ENCODE measurements at places on chromosomes 6 and 20.
A peak's percentile ranks its signal among the peaks of the same experiment; 100 is the strongest.

GRCh38 chr6:37106982-37107491 is 62.9 kb upstream of the PIM1 start:
- DNase-seq, result no peak

GRCh38 chr6:13614126-13614925 is 809 bp upstream of the NOL7 start:
- peak; percentile 13 for DNase-seq

DNA sequence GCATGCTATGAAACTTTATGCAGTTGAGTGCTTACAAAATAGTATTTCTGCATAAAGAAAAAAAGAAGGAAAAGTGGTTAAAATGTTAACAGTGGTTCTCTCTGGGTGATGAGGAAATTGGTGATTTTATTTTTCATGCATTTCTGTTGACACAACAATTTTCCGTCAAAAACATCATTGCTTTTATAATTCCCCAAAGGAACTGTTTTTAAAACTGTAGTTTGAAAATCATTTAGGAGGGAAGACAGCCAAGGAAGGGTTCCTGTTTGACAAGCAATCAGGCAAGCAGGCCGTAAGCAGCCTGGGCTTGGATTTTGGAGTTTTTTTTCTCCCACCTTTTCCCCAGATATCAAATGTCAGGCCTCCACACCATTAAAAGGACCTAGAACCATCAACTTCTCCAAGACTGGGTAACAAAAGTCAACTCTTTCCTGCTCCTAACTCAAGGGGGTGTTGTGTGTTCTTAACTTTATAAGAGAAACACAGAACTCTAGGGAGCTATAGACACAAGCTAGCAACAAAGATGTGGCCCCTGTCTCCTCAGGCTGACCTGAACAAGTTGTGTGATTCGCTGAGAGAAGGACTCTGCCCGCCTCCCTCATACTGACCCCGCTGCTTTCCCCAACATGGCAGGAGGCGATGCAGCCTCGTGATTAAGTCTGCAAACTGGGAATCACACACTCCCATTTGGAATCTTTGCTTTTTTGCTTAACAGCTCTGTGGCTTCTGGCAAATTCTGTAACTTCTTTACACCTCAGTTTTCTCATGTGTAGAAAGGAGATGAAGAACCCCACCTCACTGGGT is 146.6 kb downstream of the BCAS1 start:
- no peak for DNase-seq

DNA sequence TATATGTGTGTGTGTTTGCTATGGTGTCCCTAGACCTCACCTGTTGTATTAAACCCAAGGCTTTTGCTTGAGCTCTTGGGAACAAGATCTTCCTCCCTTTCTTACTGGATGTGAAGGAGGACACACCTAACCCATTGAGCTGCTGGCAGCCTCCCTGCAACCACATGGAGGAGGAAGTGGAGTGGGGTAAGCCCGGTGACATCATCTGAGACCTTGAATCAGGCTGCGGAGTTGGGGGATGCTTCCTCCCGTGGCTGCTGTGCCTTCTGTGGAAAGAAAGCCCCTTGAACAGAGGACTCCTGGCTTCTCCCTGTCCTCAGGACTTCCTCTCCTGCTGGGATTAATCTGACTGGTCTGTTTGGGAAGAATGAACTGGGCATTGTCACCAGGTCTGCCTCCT is 3.3 kb downstream of the CST11 start:
- no peak for DNase-seq

DNA sequence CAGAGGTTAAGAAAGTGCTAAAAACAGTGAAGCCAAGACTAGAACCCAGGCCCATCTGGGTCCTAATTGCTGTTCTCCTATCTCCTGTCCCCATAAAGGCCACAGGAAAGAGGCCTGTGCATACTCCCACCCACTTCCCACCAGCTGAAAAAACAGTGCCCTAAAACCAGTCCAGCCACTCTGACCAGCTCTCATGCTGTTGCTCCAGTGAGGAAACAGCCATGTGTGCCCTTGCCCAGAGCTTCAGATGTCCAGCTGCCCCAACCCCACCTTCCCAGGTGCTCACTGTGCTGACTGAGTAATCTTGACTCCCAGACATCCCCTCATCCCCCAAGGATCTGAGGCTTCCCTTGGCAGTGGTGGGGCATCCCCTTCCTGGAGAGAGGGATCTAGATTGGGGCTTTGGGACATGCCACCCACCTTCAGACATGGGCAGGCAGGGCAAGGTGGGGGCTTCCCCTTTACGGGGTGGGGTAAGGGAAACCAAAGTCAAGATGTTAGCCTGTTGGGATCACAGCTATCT is 28.7 kb downstream of the KCNK5 start:
- no peak for DNase-seq

DNA sequence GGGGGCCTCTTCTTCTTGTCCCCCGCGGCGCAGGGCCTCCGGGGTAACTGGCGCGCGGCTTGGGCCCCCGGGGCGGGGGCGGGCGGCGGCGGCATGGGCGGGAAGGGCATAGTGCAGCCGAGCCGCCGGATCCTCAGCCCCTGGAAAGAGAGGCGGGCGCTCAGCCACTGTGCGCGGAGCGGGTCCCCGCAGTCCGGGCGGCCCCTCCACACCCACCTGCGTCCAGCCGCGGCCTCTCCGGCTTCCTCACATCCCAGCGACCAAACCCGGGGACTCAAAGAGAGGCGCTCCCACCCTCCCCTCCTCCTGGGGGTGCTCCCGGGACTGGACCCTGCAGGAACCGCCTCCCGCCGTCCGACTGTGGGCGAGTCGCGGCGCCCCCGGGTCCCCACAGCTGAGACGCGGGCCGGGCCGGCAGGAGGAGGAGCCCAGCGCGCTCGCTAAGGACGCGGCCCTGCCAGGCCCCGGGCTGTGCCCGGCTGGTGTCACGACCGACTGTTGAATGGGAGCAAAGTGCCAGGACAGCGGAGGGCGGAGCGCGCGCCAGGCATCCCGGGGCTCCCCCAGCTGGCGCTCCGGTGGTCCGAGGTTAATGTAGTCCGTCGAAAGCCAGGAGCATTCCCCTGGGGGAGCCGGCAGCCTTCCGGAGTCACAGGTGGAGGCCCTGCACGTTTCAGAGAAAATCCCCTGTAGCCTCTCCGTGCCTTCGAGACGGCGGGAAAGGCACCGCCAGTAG is at the start of gene PRR18:
PRR18 (minus strand) TSS at position 360 of the 736 bp plus-strand sequence; CDS start at position 110, 250 bp downstream.
- DNase-seq, result no peak

- DNase-seq, result no peak
Observed at GRCh38 chr6:76174722-76175121, 102.3 kb upstream of the IMPG1 start.

DNA sequence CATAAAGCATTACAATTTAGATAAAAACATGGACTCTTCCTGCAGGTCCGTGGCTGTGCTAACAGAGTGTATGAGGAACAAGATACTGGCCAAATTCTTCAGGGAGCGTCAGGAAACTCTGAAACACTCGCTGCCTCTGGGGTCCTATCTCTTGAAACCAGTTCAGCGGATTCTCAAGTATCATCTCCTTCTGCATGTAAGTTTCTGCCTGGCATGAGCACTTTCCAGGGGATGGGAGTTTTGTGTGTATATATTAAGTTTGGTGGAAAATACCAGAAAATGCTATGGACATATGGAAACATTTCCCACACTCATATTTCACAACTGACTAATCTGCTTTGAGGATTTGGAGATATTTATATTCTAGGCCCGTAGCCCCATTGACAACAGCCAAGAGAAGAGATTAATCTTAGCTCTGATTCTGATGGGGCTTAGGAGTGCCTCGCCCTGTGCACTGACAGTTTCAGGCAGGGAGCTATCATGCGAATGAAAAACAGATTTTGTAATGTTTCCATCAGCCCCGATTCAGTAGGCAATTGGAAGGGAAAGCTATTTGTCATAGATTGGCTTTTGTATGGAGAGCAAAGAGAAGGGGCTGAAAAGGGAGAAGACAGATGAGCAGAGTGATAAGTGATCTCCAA is 64.7 kb upstream of the MTHFD1L start:
- no peak for DNase-seq

DNA sequence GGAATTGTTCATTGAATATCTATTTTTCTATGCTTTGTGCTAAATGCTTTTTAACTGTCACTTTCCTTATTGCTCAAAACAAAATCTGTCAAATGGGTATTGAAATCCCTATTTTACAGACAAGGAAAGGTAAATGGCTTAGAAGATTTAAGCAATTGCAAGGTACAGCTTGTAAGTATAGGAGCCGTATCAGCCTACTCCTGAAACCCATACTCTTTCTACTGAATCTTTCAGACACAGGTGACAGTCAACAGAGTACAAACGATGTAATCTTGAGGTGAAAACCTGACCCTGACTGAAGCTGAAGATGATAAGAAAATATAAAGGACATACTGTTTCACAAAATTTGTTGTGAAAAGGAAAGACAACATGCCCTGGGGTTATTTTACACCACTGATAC is 7.0 kb upstream of the COX7A2 start:
- DNase-seq, result no peak

DNA sequence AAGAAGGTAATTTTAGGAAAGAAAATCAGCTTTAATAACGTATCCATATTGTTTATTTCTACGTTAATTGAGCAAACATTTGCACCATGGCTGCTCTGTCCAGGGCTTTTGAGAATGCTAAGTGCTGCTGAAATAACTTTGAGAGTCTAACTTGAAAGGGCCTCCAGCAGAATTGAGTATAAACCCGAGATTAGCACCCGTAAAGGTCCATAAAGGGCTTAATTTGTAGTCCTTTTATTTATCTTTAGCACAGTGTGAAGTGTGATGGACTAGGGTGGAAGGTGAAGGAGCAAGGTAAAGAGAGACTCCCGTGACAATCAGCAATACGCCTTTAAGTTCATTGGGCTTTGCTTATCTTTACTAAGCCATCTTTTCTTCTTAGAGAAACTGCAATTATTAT is 77.7 kb upstream of the SUPT3H start:
- DNase-seq, result no peak

- no peak for DNase-seq
Observed at GRCh38 chr20:51089272-51089781, 66.4 kb upstream of the KCNG1 start.

DNA sequence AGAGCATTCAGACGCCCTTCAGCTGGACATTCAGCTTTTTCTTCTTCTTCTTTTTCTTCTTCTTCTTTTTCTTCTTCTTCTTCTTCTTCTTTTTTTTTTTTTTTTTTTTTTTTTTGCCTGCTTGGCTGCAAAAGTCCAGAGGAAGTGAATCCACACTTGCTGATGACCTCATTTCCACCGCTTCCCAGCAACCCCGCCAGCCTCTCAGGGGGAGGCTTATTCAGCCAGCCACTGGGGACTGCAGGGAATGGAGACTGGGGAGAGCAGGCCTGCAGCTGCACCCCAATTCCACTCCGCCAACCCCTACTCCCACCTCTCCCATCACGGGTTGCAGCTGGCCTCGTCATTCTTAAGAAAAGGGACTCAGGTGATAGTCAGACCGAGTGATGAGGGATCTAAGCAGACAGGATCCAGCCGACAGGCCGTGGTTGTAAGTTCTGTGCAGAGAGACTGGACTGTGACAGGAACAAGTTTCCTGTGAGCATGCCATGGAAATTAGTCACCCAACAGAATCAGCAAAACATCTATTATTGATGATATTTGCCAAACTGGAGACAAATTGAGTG is 59.0 kb upstream of the QKI start:
- DNase-seq, result no peak

GRCh38 chr6:159461998-159462397 is 231.0 kb downstream of the SOD2 start:
- no peak for DNase-seq

DNA sequence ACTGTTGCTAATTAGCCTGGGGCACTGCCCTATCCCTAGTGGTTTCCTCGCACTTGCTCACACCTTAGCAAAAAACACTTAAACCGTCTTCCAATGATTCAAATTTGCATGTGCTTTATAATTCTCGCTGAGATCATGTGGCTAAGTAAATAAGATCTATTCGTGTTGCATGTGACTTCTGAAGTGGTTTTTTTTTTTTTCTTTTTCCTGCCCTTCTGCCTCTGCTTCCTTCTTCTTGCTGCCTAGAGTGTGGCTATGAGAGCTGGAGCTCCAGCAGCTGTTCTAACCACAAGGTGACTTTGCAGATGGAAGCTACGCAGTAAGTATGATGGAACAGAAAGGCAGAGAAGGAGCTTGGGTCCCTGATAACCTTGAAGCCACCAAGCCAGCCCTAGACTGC is 36.5 kb downstream of the SULF2 start:
- DNase-seq, result no peak

DNA sequence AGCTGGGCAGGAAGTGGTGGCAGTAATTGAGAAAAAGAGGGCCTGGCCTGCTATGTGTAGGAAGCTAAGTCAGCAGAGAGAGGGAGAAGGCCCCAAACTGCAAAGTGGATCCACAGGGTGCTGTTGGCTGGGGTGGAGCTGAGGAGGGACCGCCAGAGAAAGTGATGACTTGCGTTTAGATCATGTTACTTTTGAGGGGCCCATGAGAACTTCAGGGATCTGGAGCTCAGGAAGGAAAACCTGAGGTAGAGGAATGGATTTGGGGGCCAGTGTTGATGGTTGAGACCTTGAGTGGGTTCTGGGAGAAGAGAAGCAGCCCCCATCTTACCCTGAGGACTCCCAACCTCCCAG is 155.5 kb downstream of the MRPL14 start:
- no peak for DNase-seq

GRCh38 chr6:127794405-127794804 is 106.5 kb downstream of the THEMIS start:
- DNase-seq, result peak; percentile 7

GRCh38 chr6:35299674-35300073 is 2.1 kb downstream of the DEF6 start:
- peak; percentile 32 for DNase-seq

DNA sequence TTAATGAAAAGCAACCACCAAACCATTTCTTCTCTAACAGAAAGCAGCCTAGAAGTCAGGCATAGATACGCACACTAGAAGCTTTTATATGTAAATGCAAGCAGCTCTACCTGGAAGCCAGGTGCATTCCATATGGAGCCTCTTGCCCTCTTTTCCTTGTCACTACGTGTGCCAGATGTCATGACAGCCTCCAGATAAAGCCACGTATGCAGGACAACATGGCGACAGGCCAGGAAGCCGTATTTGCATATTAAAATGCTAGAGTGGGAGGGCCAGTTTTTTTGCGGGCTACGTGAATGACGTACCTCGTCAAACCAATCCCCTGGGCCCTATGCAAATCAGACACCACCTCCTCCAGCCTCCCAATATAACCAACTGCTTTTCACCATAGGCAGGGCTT is 308.1 kb upstream of the SPTLC3 start:
- no peak for DNase-seq

GRCh38 chr6:98828941-98829411 is 5.4 kb upstream of the POU3F2 start:
- no peak for DNase-seq

GRCh38 chr6:64482631-64483030 is 847.0 kb downstream of the PHF3 start:
- DNase-seq, result no peak

DNA sequence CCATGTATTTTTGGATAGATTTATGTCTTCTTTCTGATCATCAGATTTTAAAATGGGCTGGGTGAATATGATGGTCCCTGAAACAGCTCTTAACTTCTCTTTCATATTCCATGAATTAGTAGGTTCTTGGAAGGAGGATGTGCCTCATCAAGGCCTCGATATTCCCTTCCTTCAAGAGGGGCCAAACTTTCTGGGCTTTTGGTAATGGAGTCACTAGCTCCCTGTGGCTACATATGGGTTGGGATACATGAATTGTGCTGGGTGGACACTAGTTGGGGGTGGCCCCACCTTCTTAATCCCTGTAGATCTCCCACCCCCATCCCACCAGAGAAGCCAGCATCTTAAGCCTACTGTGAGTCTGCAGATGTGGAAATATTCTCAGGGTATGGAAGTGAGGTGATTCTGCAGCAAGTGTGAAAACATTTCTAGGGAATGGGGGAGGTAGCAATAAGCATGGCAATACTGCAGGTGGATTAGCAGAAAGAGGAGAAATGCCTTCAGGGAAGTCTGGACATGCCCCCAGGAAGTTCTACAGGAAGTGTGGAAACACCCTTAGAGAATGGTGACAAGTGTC is 2.2 kb downstream of the TP53INP2 start:
- no peak for DNase-seq
